DMS79 treated with DMSO at 0.1 percent for 48 hours (cell line): ENCODE measurements at places on chromosomes 7 and 10.

GRCh38 chr7:936386-937054 lies 18.0 kb downstream of the ADAP1 start:
- DNase-seq, result no peak

DNA sequence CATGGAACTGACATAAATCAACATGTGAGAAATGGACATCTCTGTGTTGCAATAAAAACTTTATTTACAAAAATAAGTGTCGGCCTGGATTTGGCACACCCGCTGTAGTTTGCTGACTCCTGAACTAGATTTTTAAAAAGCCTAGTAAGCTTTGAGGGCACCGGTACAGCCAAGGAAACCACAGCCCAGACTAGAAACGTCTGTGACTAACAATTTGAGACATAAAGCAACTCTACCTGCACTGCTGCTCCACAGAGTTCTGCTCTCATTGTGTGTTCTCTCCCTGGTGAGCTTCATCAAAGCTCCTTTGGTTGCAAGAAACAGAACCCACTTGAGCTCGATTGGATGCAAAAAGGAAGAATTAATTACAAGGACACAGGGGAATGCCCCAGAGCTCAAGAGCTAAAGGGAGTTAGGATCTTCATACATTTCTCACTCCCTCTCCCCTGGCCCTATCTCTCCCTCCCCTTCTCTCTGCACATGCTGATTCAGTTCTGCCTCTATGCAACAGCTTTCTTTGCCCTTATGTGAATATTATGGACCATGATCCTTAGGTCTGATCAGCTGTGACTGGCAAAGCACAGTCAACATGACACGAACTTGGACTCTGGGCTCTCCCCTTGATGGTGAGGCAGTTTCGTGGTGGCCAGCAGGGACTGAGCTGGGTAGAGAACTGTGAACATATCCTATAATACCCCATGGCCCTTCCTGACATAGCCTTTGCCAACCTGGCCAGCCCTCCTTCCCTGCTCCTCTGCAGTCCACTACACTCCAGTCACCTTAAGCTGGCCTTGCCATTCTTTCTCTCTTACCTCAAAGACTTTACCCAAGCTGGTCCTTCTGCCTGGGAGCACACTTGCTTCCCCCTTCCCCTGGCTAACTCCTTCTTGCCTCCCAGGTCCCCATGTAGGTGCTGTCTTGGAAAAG lies 77.5 kb upstream of the YAE1 start:
- DNase-seq, result no peak

- no peak for DNase-seq
These were observed 134.5 kb downstream of the TRIL start for GRCh38 chr7:28823582-28823981.

GRCh38 chr7:50142425-50143017 lies 49.5 kb upstream of the ZPBP start:
- peak; percentile 52 for DNase-seq

DNA sequence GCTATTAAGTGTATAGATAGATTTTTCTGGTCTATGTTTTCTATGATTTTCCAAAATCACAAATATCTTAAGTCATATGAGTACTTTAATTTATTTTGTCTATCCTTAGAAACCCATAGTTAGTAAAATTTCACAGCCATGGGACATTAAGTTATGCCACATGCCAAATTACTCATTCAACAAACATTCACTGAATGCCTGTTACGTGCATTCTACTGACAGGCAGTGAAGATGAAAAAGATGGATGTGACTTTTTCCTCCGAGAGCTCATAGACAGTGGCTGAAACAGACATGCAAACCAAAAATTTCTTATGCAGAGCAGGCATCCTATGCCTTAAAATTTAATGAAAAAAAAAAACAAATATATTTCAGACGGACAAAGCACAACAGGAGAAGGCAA lies 84.9 kb downstream of the CHRM2 start:
- no peak for DNase-seq

- DNase-seq, result no peak
These were observed 27.8 kb downstream of the NKX2-3 start for GRCh38 chr10:99560277-99561126.

GRCh38 chr7:80896906-80897598 lies 21.8 kb downstream of the SEMA3C start:
- DNase-seq, result no peak

DNA sequence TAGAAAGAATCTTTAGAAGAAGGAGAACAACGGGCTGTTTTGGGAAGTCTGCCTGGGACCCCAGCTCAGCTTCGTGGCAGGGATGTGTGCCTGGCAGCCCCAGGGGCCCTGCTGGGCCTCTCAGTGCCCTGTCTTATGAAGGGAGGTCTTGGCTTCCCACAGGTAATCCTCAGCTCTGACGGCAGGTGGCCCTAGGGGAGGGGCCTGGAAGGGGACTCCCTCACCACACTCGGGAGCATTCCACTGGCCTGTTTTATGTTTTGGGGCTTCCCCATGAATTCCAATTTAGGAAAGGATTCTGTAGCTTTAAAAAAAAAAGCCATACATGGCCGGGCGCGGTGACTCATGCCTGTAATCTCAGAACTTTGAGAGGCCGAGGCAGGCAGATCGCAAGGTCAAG lies 3.0 kb upstream of the DMBT1 start:
- DNase-seq, result no peak

DNA sequence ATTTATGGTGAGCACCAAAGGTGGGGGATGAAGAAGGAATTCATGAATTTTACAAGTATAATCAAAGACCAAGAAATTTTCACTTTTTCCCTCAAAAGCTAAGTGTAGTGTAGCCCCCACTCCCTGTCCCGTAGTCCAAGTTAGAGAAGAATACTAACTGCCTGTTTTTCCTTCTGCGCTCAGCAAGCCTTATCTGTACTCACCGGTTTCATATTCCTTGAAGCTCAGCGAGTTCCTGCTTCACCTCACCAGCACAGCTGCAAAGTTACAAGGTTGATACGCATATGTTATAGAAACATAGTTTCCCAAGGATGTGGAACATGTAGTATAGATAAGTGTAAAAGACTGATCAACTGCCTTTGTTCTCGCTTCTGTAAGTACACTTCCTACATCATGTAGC lies 16.0 kb upstream of the ZNF33B start:
- no peak for DNase-seq

DNA sequence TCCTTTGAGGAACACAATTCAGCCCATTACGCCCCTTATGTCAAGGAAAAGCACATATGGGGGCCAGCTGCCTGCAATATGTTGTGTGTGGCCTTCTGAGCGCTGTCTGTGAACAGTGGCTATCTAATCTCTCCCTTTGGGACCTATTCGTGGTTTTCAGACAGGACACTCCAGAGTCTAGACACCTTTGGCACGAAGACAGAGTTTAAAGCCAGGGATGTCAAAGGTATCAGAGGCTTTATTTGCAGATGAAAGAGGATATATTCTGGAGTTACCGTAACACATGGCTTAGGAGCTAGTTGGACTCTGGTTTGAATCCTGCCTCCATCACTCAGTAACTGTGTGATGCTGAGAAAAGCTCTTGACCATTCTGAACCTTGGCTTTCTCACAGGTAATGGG lies 14.8 kb upstream of the EEPD1 start:
- no peak for DNase-seq

DNA sequence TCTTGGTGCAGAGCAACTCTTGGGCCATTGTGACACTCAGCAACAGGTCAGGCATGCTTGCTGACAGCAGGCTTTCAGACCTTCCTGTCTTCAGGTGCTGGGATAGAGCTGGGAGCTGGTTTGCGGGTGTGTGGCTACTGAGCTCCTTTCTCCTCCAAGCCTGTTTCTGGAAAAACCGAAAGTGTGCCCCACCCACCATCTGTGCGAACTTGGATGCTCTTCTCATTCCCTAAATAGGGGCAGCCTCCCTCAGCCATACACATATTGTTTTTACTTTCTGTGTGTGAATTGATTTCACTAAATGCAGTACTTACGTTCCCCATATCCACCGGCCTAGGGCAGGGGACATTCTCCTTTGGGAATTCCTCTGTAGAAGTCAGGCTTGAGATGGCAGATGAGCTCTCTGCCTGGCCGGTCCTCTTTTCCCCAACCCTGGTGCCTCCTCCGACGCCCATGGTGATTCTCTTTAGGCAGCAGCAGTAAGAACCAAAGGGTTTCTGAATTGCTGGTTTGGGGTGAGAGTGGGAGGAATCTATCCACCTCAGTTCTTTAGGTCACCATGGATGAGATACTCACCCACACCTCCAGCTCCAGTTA lies 6.3 kb upstream of the NEUROG3 start:
- DNase-seq, result no peak

- no peak for DNase-seq
These were observed 57.7 kb downstream of the PRTFDC1 start for GRCh38 chr10:24894728-24895127.

GRCh38 chr10:42961796-42962109 lies 115.1 kb upstream of the RET start:
- DNase-seq, result no peak

DNA sequence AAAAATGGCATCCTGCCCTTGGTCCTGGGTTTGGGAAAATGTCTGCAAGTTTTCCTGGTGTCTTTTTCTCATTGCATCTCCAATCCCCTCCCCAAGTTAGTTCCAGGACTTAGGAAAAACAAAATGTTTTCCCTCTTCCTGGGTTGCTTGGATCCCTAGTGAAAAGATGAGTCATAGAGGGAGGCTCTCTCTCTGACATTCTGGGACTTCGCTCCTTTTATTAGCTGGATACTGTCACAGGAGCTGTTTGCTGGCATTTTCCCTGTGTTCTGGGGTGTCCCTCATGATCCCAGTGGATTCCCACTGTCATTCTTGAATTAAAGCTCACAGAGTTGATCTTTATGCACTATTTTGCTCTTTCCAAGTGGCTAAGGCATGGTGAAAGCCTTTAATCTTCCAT lies 316.4 kb upstream of the MBL2 start:
- no peak for DNase-seq

GRCh38 chr10:100743626-100744135 lies 1.7 kb upstream of the PAX2 start:
- DNase-seq, result no peak

DNA sequence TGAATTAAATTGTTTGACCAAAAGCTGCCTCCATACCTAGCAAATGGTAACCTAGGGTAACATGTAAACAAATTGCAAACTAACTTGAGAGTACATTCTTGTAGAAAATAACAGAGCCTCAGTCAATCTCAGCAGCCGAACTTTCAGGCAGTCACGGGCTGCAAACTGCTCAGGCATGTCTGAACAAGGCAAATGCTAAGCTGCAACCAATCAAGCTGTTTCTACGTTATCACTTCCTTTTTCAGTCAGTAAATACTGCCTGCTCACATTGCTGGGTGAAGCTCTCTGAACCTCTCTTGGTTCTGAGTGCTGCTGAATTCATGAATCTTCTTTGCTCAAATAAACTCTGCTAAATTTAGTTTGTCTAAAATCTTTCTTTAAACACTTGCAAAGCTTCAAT lies 1212.4 kb downstream of the SORCS1 start:
- DNase-seq, result no peak

- no peak for DNase-seq
These were observed 32.0 kb downstream of the ADAP1 start for GRCh38 chr7:922334-923107.

DNA sequence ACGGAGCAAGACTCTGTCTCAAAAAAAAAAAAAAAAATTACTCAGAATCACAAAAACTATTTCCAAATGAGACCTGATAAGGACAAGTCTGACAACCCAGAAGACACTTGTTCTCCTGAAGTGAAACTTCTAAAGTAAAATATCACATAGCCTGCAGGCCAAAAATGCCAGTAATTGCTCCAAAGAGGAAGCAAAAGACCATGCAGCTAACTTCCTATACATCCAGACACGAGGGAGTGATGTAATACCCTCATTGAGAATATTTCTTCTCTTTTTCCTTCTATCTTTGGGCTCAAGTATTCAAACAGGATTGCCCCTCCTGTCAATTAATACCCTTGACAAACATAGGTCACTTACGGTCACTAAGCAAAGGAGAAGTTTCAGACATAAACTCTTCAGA lies 31.2 kb downstream of the ARMH3 start:
- no peak for DNase-seq

DNA sequence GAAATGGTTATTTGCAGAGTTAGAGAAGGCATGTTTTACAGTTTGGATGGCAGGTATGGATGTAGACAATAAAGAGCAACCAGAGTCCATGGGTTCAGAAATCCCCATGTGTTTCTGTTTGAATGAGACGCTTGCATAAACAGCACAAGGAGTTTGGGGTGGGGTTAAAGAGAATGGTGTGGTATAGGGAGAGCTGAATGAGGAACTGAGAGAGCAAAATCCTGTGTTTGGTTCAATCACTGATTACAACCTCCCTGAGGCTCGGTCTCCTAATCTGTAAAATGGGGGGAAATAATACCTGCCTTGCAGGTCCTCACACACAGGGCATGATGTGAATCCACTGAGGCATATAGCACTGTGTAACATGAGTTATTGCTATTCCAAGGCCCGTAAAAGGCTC lies 23.7 kb downstream of the CAV1 start:
- no peak for DNase-seq

GRCh38 chr10:119919271-119919670 lies 26.7 kb downstream of the SEC23IP start:
- no peak for DNase-seq

DNA sequence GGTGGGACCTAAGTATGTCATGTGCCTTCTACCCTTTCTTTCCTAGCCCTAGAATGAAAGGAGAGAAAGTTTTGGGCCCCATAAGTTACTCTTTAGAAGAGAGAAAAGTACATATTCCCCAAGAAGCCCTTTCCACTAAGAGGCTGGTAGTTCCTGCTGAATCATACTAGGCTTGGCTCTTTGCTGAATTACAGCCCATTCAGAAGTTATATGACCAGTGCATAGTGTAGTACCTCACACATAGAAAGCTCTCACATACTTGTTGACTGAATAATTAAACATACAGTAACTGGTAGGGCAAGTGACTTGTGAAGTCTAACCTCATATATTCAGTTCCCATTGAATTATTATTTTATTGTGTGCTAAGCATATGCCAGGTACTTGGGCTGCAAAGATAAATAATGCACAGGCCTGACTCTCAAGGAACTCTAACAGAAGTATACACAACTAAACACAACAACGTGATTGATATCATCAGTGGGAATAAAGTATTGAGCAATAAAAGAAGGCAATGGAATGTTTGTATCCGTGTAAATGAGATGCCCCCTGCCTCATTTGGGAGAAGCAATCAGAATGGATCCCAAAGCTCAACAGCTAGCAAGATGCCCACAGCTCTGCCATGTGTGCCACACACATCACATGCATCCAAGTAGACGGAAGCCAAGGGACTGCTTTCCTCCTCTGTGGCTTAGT lies 38.9 kb upstream of the UBN2 start:
- DNase-seq, result no peak

DNA sequence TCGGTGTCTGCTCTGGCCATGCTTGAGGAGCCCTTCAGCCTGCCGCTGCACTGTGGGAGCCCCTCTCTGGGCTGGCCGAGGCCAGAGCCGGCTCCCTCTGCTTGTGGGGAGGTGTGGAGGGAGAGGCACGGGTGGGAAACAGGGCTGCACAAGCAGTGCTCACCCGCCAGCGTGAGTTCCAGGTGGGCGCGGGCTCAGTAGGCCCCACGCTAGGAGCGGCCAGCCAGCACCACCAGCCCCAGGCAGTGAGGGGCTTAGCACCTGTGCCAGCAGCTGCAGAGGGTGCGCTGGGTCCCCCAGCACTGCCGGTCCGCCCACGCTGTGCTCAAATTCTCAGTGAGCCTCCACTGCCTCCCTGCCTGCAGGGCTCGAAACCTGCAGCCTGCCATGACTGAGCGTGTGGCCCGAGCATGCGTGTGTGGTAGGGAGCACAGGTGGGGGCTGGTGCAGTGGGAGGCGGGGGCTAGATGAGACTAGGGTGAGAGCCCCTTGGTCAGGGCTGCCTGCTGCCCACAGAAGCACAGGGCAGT lies 223.0 kb downstream of the ZNF248 start:
- DNase-seq, result no peak
